Activated T-cell treated with anti-CD3 and anti-CD28 coated beads, Interleukin-2, amount 50 U/mL, for 72 hours (primary cell): ENCODE measurements at places on chromosomes 5 and 9. TPM values are rescaled to one million over a fixed set of nuclear protein-coding genes. Genes with fewer than 3 reads are reported as not detected.

Gene DCAF12
- 32.7 TPM for total RNA-seq

Gene CDKN2B-AS1
- 1.0 TPM for total RNA-seq

Gene SPATA31A5
- not detected for total RNA-seq

Gene BRD3OS
- 6.3 TPM for total RNA-seq

Gene MYOZ3
- total RNA-seq, result not detected

Gene COL15A1
- 0.19 TPM for total RNA-seq

Gene CCDC171
- total RNA-seq, result 6.0 TPM

Gene ADAMTS13
- total RNA-seq, result 4.7 TPM

Gene SLC23A1
- 1.9 TPM for total RNA-seq

Gene GABRA6
- total RNA-seq, result not detected

Gene LHFPL2
- total RNA-seq, result 0.21 TPM

Gene KIF24
- 5.8 TPM for total RNA-seq

Gene ARHGEF28
- 0.30 TPM for total RNA-seq
